ENCODE measurements at places on chromosomes 4 and X.

- no peak for DNase-seq
Measured at GRCh38 chrX:291411-291901, 10.3 kb downstream of the PLCXD1 start.

DNA sequence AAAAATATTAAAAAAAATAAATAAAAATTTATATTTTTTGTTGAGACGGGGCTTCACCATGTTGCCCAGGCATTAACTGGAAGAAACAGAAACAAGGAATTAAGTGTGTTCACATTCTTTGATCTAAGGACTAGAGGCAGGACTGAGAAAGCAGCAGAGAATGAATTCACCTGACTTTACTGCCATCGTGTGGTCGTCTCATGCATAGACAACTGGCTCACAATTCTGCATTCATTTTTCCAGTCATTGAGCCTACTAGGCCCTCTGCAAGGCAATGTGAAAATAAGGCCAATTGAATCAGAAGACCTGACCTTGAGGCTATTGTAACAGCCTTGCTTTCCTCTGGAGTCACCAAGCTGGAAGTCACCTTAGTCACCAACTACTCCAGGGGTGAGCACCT, 37.4 kb downstream of the LHFPL1 start:
- no peak for DNase-seq

DNA sequence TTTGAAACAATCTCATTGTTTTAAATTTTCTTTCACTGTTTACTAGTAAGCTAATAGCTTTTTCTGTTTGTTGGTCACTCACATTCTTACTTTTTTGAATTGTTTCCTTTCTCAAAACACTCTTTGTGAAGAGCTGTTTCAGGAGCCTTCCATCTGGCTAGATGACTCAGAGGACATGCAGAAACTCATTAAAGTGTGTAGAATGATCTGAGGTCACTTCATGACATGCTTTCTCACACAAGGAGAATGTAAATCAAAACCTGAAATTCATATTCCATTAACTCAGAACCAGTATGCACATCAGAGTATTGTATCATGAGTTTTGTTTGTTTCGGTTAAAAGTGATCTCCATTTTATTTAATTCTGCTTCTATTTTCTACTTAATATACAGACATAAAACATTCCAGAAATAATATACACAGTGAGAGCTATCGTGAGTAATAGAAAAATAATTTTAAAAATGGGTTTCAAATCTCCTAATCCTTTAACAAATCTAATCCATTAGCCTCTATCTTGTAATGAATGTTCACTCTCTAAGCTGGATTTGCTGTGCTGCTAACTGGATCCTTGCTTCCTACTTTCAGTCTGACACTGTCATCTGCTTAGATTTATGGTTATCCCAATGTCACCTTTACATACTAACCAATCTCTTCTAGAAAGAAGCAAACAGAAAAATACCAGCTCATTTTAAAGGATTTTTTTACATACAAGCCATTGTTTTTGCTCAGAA, 449.6 kb downstream of the FSTL5 start:
- DNase-seq, result no peak

- no peak for DNase-seq
Measured at GRCh38 chr4:15444879-15445547, 17.2 kb downstream of the C1QTNF7 start.

- DNase-seq, result no peak
Measured at GRCh38 chrX:70613295-70613694, 168.7 kb downstream of the DLG3 start.

GRCh38 chr4:184019667-184020623, 114.8 kb downstream of the STOX2 start:
- DNase-seq, result no peak

GRCh38 chr4:76850010-76850441, 47.9 kb downstream of the SOWAHB start:
- no peak for DNase-seq

- no peak for DNase-seq
Measured at GRCh38 chr4:53141308-53141707, 224.6 kb downstream of the SCFD2 start.

DNA sequence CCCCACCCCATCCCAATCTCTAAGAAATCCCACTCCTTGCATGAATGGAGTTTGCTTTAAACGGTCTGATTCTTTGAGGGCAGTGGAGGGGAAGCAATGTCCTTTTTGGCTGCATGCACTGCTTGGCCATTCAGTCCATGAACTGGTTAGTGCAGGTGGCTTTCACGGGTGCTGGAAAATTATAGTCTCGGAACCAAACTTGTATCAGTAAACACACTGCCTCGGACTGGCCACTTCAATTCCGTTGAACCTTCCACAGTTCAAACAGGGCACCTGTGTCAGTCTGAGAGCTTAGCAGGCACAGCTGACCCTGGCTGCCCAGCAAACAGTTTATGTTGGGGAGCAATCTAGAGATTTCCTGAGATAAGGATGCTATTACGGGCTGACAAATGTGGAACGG, 255.6 kb downstream of the DHX15 start:
- DNase-seq, result no peak

DNA sequence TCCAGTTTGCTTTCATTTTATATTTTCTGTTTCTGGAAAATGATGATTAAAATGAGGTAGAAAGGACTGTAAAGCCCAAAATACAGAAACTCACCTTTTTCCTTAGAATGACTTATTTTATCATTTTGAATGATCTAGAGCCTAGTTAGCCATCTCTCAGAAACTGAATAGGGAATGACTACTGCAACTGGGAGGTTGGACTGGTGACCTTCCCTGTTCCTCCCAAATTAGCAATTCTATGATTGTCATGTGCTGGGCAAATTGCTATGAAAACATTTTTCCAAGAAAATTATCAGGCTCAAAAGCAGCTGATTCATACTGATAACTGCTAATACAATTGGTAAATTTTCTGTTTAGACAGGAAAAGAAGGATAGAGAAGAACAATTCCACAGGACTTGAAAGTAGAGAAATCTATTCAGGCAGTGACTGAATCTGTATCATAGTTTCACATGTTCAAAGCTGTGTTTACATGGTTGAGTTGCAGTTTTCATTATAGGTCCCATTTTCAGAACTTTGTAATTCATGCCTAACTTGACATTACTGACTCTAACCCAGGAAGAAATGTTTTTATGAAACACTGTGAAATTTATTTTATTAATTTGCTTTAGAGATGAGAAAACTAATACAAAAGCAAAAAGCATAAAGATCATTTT, 43.4 kb upstream of the SEC24B start:
- DNase-seq, result no peak

- no peak for DNase-seq
Measured at GRCh38 chr4:119550857-119551532, 77.6 kb downstream of the PDE5A start.

DNA sequence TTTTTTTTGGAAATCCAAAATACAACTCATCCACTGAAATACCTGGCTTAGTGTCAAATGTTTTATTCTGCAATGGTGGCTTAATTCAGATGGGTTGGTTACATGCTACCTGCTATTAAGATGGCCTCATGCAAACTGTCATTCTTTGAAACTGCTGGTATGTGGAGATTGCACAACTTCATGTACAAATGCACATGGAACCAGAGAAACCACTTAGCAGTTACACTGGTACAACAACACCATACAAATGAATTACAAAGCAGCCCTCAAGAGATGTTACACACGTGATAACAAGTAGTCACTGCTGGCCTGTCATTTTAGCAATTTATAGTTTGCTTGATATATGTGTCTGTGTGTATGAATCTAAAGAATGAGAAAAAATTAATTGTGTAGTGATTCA, 84.6 kb upstream of the STS start:
- DNase-seq, result no peak

- DNase-seq, result no peak
Measured at GRCh38 chrX:68997911-68998310, 167.3 kb downstream of the PJA1 start.

GRCh38 chrX:153885968-153886903, at the start of gene L1CAM:
Gene L1CAM, minus strand, starts transcription at chrX:153886173. Its CDS starts 10,337 bp downstream, at chrX:153875836.
- DNase-seq, result peak; percentile 36

DNA sequence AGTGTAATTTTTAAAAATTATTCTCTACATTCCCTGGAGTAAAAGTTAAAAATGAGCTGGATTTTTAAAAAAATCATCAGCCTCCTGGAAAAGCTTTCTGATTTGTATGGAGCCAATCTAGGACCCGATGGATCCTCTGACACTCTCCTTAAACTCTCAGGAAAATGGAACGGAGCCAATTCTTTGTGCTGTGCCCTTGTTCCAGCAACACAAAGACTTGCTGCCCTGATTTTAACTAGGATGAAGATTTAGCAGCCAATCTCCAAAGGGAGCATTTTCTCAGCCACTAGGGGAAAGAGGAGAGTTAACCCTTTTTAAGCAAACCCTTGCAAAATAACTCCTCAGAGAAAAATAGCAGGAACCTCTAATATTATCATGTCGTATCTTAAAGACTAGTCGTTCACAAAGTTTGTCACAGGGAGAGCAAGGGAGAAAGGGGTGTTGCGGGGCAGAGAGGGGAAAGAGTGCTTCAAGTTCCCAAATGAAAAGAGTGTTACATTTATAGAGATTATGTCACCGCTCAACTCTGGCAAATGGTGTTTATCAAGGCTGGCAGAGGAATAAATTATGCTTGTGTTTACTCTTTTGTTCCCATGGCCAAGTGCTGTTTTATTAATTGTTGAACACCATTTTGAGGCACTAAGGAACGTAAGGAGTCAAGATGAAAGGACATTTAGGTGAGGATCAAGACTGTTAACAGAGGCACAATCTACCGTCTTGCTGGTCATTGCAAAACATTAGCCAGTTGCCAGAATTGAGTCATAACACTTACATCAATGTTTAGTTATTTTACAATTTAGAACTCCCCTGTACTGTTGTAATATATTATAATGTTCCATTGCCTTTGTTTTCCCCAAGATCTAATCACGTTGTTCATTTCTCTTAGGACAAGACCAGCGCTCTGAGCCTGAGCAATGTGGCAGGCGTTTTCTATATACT, 250.7 kb downstream of the THOC2 start:
- DNase-seq, result no peak
